ENCODE measurements at places on chromosomes 5 and 9.

DNA sequence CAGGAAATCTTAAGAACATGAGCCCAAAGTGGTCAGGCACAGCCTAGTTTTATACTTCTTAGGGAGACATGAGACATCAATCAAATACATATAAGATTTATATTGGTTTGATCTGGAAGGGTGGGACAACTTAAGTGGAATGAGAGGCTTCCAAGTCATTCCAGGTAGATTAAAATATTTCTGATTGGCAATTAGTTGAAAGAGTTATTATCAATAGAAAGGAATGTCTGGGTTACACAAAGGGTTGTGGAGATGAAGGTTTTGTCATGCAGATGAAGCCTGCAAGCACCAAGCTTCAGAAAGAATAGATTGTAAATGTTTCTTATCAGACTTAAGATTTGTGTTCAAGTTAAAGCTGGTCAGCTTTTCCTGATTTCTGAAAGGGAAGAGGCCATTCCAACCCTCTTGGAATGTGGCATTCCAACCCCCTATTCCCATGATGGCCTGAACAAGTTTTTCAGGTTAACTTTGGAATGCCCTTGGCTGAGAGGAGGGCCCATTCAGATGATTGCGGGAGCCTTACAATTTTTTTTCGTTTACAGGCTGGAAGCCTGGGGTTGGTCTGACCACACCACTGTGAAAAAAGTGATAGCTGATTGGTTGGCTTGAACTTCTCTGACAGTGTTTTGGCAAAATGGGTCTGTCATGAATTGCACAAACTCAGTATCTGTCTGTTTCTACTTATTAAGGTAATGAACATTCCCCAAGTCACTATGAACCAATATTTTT, 245.6 kb upstream of the RAI14 start:
- no peak for DNase-seq

DNA sequence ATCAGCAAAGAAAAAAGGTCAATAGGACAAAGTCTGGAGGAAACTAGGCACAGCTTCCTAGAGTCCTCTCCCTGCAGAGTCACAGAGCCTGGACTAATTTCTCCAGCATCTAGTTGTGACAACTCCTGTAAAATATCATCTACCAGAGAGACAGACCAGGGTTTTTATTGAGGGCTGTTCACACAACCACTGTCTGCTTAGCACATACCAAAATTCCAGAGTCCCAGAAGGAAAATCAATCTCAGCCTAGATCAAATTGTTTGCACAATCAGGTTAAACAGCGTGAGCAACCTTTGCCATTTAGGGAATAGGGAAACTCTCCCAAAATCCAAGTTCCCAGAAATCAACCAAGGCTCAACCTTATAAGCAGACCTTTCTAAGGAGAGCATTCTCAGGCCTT, 190.3 kb downstream of the SYK start:
- no peak for DNase-seq

DNA sequence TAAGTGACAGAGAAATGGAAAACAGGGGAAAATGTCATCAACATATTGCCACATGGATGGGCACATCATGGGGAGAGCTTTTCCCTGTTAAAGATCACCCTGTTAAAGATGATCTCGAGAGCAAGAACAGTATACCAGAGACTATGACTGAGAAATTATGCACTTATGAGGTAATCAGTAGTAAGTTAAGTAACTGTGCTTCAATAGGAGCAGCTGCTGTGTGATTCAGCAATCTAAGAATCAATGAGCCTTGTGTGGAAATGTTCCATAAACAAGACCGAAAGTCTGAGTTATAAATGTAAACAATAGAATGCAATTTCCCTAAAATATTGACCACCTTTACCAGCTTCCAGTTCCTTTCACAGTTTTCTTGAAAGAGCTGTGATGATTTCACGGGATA, 582.3 kb downstream of the CAAP1 start:
- no peak for DNase-seq

DNA sequence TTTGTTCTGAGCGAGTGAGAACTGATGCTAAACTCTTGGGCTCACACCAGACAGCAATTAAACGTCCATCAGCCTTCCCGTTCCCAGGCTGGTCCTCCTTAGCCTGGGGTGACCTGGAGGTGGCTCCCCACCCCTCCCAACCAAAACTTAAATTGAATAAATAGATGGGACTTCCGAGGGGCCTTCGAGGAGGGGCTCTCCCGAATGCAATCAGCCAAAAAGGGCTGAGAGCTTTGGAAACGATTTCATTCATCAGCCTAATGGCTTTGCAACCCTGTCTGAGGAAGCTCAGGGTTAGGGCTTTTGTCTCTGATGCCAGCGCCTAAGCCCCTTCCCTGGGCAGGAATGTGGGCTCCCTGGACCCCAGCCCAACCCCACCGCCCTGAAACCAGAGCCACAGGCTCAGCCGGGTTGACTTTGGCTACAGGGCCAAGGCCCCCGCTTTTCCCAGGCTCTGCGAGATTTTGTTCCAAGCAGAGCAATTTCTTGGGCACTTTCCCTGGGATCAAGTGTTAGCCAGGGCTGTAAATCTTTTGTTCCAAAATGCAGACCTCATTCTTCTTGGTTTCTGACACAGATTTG, 29.2 kb downstream of the LHX3 start:
- no peak for DNase-seq

- peak; percentile 11 for DNase-seq
These were observed 1.3 kb downstream of the ARAP3 start for GRCh38 chr5:141680751-141681201.

DNA sequence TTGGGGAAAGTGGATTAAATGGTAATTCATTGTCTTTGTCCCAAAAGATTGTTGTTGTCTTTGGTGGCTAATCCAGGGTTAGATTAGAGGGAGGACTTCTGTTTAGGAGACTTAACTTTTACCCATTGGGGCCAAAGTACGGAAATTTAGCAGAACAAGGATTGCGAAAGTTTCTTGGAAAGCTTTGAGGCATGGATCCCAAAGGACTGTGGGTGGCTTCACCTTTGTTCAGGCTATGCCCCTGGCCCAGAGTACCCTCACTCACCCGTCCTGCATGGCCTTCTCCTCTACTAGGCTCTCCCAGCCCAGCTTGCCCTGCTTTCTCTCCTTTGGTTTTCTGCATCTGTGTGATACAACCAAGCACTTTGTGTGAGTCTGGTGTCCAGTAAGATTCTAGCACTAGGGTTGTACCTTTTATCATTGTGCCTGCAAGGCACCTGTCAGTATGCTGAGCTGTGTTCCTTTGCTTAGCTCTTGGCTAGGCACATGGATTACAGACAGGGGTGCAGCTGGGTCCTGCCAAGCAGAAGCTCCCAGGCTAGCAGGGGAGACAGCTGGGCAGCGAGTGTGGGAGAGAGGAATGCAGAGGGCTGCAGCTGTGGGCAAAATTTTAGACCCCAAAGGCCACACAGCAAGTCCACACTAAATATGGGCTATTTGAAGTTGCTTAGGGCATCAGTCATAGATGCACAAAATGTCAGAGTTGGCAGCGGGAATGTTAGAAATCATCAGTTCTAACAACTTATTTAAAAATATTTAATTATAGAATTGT, 3.2 kb downstream of the PPARGC1B start:
- DNase-seq, result no peak

GRCh38 chr5:93431250-93431649, 149.8 kb downstream of the NR2F1-AS1 start:
- DNase-seq, result no peak

DNA sequence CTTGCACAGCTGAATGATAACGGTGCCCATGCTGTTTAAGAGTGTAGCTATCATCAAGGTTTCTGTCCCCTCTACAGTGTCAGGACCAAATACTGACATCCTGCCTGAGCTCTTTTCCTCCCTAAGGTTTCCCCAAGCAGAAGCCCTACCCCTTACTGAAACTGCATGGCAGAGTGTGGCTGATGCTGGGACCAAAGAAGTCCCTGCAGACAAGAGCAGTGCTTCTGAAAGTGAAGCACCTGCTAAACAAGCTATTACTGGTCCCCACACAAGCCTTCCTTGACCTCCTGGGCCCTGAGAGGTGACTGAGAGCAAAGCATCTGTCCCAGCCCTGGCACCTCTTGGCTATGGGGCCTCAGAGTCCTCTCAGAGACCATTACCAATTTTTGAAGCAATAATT, 56.1 kb downstream of the CFAP90 start:
- no peak for DNase-seq

GRCh38 chr5:79301046-79301712, 65.2 kb downstream of the JMY start:
- no peak for DNase-seq

- DNase-seq, result no peak
These were observed 12.7 kb upstream of the LIFR start for GRCh38 chr5:38569180-38569579.

GRCh38 chr5:152804179-152804578, 399.1 kb upstream of the NMUR2 start:
- no peak for DNase-seq

- no peak for DNase-seq
These were observed 858 bp downstream of the NCS1 start for GRCh38 chr9:130172858-130173665.

GRCh38 chr5:29380029-29380428, 1813.5 kb upstream of the CDH6 start:
- DNase-seq, result no peak

- DNase-seq, result no peak
These were observed 245.2 kb upstream of the TARS1 start for GRCh38 chr5:33195431-33196165.

- DNase-seq, result no peak
These were observed 42.4 kb downstream of the PDE6A start for GRCh38 chr5:149902177-149902576.

GRCh38 chr9:74503666-74504065, 6.5 kb downstream of the RORB start:
- no peak for DNase-seq

- DNase-seq, result no peak
These were observed 25.0 kb downstream of the FAM163B start for GRCh38 chr9:133584167-133584558.

- peak; percentile 32 for DNase-seq
These were observed 278.1 kb upstream of the TNC start for GRCh38 chr9:115396071-115396529.

GRCh38 chr5:169411786-169412430, 111.0 kb upstream of the SLIT3 start:
- no peak for DNase-seq

DNA sequence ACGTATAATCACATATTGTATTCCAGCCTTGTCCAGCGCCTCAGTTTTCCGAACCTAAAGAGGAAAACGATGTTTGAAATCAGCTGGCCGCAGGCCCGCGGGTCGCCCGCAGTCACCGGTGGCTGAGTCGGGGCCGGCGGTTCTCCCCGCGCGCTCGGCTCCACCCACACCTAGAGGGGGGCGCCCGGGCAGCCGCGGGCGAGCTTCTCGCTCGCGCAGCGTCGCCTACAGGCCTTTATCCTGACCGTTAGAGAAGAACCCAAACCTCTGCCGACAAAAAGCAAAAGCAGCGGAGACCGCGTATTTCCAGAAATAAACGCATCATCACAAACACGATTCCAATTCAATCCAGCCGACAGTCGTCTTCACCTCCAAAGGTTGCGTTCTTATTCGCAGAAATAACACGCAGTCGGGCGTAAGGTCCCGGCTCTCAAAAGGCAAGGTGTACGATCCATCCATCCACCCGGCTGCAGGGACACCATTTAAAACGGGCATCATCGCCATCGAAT, 725 bp upstream of the NIPBL start:
- DNase-seq, result peak; percentile 61

- DNase-seq, result no peak
These were observed 39.0 kb upstream of the DMXL1 start for GRCh38 chr5:119031905-119032304.
